ENCODE measurements at places on chromosomes 3 and 15. TPM values are rescaled to one million over a fixed set of nuclear protein-coding genes. Genes with fewer than 3 reads are reported as not detected.

DNA sequence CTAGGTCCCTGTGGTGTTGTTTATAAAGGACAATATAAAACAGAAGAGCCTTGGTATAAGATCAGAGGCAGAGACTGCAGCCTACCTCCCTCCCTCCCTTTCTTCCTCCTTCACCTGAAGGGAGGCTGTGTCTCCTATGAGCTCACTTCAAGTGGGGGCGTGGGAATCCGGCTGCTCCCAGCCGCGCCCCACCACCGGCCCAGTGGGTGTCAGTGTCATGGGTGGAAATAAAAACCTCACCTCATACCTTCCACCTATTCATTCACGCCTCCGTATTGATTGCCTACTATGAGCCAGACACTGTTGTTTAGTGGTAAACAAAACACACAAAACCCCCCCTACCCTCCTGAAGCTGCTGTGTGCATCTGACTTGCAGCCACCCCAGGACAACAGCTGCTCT, 181.9 kb downstream of the PDZRN3 start:
- no peaks in the 10 kb centered on the region for H3K4me1 ChIP-seq
- no peak for DNase-seq
- no peaks in the 10 kb centered on the region for H3K27me3 ChIP-seq
- no peak overlapping the region for H3K4me3 ChIP-seq

The DBR1 gene
- polyA plus RNA-seq, result 6.5 TPM

The FAM219B gene
- polyA plus RNA-seq, result 32.6 TPM

The MGLL gene
- 26.0 TPM for polyA plus RNA-seq

GRCh38 chr15:67915461-67916374, 75.9 kb upstream of the RNU6-1 start:
- H3K27ac ChIP-seq, result peak overlapping the region; percentile 84
- DNase-seq, result peak; percentile 51
- H3K36me3 ChIP-seq, result no peaks in the 10 kb centered on the region

GRCh38 chr15:67100801-67101581, 35.6 kb downstream of the SMAD3 start:
- no peaks in the 10 kb centered on the region for H3K27me3 ChIP-seq
- peaks cover 33% of the 10 kb centered on the region for H3K4me1 ChIP-seq
- no peak for DNase-seq
- no peak overlapping the region for H3K27ac ChIP-seq
- no peaks in the 10 kb centered on the region for H3K36me3 ChIP-seq

The FILIP1L gene
- polyA plus RNA-seq, result 16.5 TPM

DNA sequence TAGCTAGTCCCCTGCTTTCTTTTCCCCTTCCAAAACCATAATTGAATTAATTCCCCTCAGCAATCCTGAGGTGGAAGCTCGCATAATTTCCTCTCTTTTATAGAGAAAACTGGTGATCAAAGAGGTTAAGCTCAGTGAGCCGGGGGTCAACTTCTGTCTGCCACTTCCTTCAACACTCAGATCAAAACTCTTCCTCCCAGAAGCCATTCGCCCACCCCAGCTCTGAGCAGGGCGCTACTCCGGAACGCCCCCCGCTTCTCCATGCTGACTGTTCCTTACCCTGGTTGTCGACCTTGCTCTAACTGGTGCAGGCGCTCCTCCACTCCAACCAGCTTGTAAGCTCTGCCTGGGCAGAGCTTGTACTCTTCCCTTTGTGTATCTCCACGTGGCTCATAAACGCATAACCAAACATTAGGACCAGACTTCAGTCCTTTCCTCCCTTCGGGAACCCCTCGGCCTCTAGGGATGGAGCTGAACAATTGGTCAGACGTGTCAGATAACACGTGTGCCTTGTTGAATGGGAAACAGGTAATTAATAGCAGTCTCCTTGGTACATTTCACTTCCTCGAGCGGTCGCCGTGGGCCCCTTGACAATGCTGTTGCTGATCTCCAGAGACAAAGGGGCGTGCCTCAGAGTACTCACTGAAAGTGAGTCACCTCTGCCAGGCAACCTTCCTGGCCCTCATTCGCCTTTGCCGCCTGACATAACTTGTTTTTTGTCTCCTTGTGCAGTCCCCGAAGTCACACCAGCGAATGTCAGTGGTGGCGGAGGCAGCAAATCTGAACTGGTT, 71.8 kb downstream of the IL5RA start:
- no peaks in the 10 kb centered on the region for H3K36me3 ChIP-seq
- H3K27me3 ChIP-seq, result no peaks in the 10 kb centered on the region
- H3K4me3 ChIP-seq, result no peak overlapping the region
- no peaks in the 10 kb centered on the region for H3K4me1 ChIP-seq

DNA sequence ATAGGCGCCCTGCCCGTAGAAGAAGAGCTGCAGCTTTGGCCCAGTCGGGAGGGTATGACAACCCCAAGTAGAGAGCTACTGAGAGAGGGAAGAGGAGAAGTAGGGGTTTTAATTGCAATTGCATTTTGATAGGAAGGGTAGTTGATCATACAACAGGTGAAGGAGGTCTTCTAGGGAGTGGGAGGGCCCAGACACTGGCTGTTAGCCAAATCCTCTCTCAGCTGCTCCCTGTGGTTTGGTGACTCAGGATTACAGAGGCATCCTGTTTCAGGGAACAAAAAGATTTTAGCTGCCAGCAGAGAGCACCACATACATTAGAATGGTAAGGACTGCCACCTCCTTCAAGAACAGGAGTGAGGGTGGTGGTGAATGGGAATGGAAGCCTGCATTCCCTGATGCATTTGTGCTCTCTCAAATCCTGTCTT, 408.9 kb upstream of the THBS1 start:
- H3K4me3 ChIP-seq, result no peak overlapping the region
- H3K27me3 ChIP-seq, result no peaks in the 10 kb centered on the region
- DNase-seq, result peak; percentile 61
- H3K27ac ChIP-seq, result no peak overlapping the region

DNA sequence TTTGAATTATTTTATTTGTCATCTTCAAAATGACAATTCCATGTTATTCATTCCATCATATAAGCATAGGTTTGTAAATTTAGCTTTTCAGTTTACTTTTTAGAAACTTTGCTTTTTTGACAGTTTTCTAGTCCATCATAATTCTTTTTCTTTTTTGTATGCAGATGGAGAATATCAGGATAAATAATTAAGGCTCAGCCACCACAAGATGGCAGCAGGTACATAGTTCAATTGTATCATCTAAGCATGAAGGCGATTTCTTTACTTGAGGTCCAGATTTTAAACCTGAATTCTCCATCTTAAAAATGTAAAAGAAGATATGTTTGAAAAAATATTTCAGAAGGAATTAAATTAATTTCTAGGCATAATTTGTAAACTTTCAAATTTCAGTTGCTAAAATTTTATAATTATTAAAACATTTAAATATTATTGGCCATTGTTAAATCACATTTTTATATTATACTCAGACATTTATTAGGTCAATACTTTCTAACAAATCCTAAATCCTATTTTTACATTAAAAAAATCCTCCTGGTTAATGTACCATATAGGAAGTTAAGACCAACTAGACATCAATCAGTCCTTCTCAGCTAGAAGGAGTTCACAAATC, 15.1 kb downstream of the PLSCR5 start:
- H3K4me3 ChIP-seq, result no peak overlapping the region
- no peaks in the 10 kb centered on the region for H3K4me1 ChIP-seq
- no peaks in the 10 kb centered on the region for H3K36me3 ChIP-seq
- H3K27ac ChIP-seq, result no peak overlapping the region

DNA sequence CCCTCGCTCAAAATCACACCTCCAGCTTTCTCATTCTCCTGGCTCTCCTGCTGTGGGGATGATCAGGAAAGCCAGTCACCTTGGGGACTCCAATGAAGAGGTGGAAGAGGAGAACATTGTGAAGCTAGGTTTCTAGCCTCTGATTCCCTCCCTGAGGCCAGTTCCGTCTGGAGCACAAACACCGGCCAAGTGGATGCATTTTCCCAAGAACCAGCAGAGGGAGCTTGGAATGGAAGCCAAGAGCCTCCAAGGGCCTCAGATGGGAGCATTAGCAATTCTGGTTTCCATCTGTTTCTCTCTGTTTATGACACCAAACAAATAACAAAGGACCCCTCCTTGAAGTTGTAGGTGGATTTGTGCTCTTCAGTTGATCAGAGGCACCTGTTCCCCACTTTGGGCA, 40.6 kb upstream of the NMNAT3 start:
- peak; percentile 74 for DNase-seq
- no peaks in the 10 kb centered on the region for H3K27me3 ChIP-seq
- H3K4me3 ChIP-seq, result no peak overlapping the region
- no peak overlapping the region for H3K27ac ChIP-seq
- H3K4me1 ChIP-seq, result no peaks in the 10 kb centered on the region

- no peaks in the 10 kb centered on the region for H3K4me1 ChIP-seq
- H3K27ac ChIP-seq, result no peak overlapping the region
- no peak for DNase-seq
Observed at GRCh38 chr3:188526057-188526456, 372.1 kb downstream of the LPP start.

- H3K4me1 ChIP-seq, result no peaks in the 10 kb centered on the region
- no peak for DNase-seq
- no peaks in the 10 kb centered on the region for H3K36me3 ChIP-seq
- no peak overlapping the region for H3K4me3 ChIP-seq
Observed at GRCh38 chr3:105611304-105612192, 244.8 kb downstream of the ALCAM start.

DNA sequence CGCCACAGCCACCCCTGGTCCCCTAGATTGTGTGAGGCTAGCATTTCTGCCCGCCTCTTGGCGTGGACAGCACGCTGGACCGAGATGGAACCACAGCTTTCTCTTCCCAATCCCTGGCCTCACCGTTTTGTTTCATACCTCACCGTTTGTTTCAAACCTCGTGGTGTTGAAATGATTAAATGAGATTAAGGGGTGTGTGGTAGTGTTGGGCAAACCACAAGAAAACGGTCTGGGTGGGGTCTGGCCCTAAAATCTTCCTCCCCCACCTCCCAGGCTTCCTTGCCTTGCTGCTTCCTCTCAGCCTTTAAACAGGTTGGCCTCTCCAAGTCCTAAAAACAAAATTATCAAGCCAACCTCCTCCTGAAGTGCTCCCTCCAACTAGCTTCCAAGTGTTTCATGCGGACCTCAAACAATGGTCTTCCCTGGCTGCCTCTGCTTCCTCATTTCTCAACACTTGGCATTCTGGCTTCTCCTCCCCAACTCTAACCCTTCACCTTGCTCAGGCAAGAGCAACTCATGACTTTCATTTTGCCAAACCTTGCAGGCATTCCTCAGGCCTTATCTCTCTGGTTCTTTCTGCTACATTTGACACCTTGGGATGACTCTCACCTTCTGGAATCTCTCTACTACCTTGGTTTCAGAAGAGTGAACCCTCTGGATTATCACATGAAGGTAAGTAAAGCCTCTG, 1.4 kb upstream of the ATP13A3 start:
- H3K4me3 ChIP-seq, result peak overlapping the region; percentile 73
- peaks cover 11% of the 10 kb centered on the region for H3K4me1 ChIP-seq
- H3K36me3 ChIP-seq, result no peaks in the 10 kb centered on the region
- no peaks in the 10 kb centered on the region for H3K27me3 ChIP-seq
- no peak overlapping the region for H3K27ac ChIP-seq

DNA sequence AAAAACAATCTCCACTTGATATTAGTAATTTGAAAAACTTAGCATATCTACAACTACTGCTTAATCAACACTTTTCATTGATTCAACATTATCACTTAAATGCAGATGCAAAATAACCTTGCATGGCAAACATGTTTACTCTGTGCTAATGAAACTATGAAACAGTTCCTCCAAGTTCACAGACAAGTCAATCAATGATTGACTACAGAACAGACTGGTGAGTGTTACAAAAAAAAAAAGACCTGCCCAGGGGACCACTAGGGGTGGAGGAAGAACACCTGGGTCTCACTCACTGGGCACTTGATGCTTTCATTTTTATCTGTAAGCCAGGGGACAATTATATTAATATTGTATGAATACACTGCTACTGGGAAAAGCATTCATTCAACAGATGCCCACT, 4.3 kb upstream of the NR2C2 start:
- no peaks in the 10 kb centered on the region for H3K36me3 ChIP-seq
- H3K27me3 ChIP-seq, result no peaks in the 10 kb centered on the region
- DNase-seq, result no peak
- H3K4me3 ChIP-seq, result no peak overlapping the region
- peaks cover 13% of the 10 kb centered on the region for H3K4me1 ChIP-seq
- H3K27ac ChIP-seq, result no peak overlapping the region

DNA sequence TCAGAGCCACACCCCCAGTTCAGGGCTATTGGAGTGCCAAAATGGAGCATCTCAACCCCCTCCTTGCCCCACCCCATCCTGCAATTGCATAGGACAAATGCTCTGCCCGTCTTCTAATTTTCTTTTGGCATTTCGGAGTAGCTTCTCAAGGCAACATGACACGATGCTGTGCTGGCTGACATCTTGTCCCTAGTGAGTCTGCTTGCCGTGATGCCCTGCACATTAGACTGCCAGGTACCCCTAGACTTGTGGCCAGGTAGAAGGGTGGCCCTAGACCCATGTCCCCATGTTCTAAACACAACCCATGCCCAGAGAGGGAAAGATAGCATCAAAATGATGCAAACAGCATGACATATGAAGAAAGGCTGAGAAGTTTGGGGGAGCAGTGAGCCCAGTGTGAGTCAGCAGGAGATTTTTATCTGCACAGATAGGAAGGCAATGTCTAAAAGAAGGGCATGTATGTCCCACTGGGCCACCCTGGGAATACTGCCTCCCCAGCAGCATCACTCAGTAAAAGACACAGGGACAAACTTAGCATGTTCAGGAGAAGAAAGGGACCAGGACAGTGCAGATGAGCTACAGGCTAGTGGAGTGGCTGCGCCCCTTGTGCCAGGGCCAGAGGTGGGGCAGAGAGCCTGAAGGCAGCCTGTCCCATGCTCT, 36.8 kb downstream of the CA12 start:
- no peaks in the 10 kb centered on the region for H3K36me3 ChIP-seq
- no peak for DNase-seq
- no peaks in the 10 kb centered on the region for H3K27me3 ChIP-seq
- H3K4me1 ChIP-seq, result peaks cover 9% of the 10 kb centered on the region
- no peak overlapping the region for H3K4me3 ChIP-seq

The LIPH gene
- 4.2 TPM for polyA plus RNA-seq

- H3K36me3 ChIP-seq, result no peaks in the 10 kb centered on the region
- H3K4me1 ChIP-seq, result no peaks in the 10 kb centered on the region
- H3K27ac ChIP-seq, result no peak overlapping the region
- H3K27me3 ChIP-seq, result no peaks in the 10 kb centered on the region
- no peak for DNase-seq
Observed at GRCh38 chr3:124125315-124125714, 133.4 kb upstream of the ROPN1 start.

The CADPS gene
- 8.6 TPM for polyA plus RNA-seq

GRCh38 chr3:15384510-15385237, 42.7 kb downstream of the METTL6 start:
- H3K4me3 ChIP-seq, result no peak overlapping the region
- peak; percentile 49 for DNase-seq
- H3K27ac ChIP-seq, result peak overlapping the region; percentile 21
- no peaks in the 10 kb centered on the region for H3K27me3 ChIP-seq
- peaks cover 45% of the 10 kb centered on the region for H3K4me1 ChIP-seq

The GOLGA6L7 gene
- 15.7 TPM for polyA plus RNA-seq

- no peaks in the 10 kb centered on the region for H3K27me3 ChIP-seq
- no peaks in the 10 kb centered on the region for H3K36me3 ChIP-seq
- H3K4me1 ChIP-seq, result no peaks in the 10 kb centered on the region
- no peak overlapping the region for H3K27ac ChIP-seq
Observed at GRCh38 chr3:65664931-65665330, 373.8 kb downstream of the MAGI1 start.

DNA sequence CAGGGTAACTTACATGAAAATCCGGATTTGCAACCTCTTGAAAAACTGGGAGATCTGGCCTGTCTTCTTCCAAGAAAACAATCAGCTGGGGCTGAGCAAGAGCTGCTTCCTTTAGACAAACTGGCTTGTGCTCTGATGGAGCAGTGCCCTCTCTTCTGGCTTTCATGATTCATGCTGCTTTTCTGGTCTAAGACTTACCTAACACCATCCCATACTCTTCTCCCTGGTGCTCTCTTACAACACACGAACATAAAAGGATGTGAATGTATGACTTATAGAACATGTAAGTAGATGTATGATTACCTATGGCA, 9.9 kb downstream of the TJP1 start:
- DNase-seq, result no peak
- no peak overlapping the region for H3K4me3 ChIP-seq
- no peak overlapping the region for H3K27ac ChIP-seq
- peaks cover 13% of the 10 kb centered on the region for H3K4me1 ChIP-seq

The TUBGCP4 gene
- polyA plus RNA-seq, result 18.0 TPM

The PLSCR4 gene
- 42.5 TPM for polyA plus RNA-seq
